T-helper 1 cell (primary cell): ENCODE measurements at places on chromosomes 7 and 10.

DNA sequence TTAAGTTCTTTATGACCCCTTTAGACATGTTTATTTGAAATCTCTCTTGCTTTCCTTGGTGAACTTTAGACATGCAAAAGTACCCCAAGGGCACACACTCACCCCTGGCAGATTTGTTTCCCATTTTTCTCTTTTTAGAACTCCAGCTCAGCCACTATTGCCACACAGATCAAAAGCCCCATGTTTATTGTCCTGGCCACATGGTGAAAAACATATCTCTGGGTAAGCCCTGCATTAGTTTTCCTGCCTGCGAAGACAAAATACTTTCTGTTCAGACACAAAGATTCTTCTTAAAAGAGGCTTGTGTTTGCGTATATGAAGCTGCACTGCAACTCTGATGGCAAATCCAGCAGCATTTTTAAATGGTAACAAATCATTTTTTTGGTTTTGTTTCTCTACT lies 200.0 kb downstream of the POLR1F start:
- DNase-seq = no peak

DNA sequence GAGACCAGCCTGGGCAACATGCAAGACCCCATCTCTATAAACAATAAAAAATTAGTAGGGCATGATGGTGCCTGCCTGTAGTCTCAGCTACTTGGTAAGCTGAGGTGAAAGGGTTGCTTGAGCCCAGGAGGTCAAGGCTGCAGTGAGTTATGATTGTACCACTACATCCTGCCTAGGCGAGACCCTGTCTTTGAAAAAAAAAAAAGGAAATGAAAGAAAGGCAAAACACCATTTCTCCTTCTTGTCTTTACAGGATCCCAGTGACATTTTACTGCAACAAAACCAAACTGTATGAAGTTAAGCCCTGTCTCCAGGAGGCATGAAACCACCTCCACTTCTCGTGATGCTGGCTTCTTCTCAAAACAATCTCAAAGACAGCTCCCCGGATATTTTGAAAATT lies 29.9 kb upstream of the PBLD start:
- no peak for DNase-seq

DNA sequence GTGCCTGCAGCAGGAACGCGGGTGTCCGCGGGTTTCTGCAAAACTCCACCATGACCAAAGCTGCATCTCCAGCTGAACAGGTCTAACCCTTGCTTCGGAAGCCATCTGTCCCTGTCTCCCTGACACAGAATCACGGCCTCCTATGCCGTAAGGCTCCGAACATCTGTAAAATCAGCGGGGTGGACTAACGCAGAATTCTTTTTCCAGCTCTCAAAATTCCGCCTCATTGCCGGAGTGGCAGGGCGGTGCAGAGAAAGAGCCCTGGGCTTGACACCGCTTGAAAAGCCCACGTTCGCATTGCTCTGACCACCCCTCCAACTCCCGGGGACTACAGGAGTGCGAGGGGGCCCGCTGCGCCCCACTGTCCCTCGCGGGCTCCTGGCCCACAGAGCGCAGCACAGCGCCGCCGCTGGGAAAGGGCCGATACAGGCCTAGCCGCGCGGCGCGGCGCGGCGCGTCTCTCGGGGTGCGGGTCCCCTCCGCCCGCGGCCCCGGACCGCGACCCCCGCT lies 409 bp downstream of the DNMBP start:
- DNase-seq = no peak

DNA sequence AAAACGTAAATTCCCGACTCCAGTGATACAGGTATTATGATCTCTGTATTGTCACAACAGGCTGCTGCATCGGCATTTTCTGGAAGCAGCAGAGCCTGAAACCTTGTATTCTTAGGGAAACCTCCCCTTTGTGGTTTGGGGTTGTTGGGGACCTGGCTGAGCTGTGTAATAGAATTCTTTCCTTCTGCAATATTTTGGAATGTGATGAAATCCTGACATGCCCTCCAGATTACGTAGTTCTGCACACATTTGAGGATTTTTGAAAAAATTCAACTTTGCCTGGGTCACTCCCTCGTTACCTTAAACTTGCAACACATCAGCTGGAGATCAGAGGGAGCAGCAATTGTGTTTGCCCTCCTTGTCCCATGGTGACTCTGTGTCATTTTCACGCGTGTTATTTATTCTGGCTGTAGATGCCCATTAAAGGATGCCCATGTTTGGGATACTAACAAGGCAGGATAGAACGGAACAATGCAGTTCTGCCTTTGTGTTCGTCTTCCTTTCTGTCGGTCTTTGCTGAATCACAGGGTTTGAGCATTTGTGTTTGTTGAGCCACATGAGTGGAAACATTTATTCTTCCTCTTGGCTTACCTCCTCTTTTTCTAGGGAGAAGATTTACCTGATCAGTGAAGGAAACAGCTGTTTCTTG lies 181.7 kb downstream of the TCF7L2 start:
- no peak for DNase-seq

DNA sequence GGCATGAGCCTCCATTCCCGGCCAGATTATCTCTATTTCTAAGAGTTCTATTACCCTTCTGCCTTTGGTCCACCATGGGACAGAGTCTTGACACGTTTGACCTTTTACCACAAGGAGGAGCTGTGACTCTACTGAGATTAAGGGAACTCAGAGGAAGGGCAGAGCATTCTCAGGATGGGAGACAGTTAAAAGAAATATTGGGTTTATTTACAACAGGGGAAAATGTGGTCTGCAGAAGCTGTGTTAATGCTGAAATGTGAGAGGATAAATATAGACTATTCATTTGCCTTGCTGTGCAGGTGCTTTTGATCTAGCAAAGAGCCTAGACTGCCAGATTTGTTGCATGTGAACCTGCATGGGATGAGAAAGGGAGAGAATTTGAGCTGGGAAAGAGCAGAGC lies 45.8 kb upstream of the PRSS58 start:
- peak; percentile 17 for DNase-seq

GRCh38 chr7:77188731-77189437 lies 10.7 kb downstream of the FGL2 start:
- no peak for DNase-seq

GRCh38 chr10:87864496-87865059 lies 1.2 kb downstream of the PTEN start:
- DNase-seq = no peak

GRCh38 chr7:75966190-75966961 lies 28.0 kb downstream of the TMEM120A start:
- DNase-seq = no peak
